ENCODE measurements at places on chromosomes 4 and X. TPM values are rescaled to one million over a fixed set of nuclear protein-coding genes. Genes with fewer than 3 reads are reported as not detected.

DNA sequence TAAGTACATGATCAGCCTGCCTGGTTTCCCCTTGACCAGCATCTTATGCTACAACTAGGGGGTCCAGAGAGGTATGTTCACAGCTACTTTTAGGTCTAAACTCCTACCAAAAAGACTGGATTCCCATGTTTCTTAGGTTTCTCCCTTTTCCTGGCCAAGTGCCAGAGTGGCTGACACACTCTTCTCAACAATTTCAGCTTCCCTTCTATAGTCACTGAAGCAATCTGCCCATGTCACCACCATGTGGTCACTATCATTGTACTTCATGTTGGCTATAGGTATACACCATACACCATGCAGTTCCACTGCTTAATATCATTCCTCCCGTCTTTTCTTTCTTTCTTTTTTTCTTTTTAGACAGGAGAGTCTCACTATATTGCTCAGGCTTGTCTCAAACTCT is 66.9 kb downstream of the KLHL13 start:
- DNase-seq = no peak

DNA sequence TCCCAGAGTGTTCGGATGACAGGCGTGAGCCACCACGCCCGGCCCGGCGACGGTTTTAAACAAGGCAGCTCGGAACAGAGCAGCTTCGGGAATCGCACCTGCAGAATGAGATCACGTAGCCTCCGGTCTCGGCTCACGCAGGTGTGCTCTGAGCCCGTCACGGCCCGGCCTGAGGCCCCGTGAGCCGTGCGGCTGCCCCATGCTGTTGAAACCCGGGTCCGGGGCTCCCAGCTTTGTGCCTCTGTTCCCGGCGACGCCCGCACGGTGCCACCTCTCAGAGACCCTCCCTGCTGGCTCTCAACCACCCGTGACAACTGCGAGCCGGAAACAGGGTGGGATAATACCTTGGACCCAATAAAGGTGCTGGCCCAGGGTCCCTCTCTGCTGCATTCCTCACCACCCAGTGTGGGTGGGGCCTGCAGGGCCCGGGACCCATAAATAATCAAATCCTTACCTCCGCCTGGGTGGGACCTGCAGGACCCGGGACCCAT is 13.4 kb upstream of the PLCXD1 start:
- DNase-seq = no peak

Gene GPM6B
- not detected for total RNA-seq

Gene FAM133A
- not detected for total RNA-seq

Gene PRR27
- total RNA-seq = not detected

DNA sequence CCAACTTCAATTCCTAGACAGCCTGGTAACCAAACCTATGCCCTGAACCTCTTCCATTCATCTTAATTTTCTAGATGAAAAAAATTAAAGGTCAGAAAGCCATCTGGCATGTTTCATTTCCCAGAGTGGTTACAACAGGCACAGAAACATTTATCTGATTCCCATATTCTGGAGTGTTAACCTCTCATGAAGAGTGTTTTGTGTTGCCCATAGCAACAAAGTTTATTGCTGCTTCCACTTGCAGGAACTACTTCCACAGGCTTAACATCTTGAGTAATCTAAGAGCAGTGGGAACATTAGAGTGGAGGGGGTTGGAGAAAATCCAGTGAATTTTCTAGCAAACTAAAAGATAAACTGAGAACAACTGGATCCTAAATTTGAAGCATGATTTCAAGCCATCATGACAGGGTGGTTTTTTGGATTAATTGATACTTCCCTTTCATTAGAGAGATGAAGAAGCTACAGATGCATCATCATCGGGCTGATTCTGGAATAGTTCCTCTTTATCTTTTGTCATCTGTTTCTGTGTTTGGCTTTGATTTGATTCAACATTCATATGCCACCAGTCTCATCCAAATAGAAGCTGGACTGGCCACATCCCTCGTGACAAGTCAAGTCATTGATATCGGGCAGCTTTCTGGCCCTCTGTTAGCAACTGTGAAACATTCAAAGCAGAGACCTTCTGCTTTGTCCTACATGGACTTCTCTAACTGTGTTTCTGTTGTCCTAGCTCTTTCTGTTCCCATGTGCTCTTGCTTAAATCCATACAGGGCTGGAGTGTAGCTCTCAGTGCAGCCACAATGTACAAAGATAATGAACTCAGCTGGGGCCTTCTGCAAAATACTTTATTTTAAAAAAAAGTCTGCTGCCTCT is 167.3 kb downstream of the MID1IP1 start:
- no peak for DNase-seq

Gene SLC10A4
- not detected for total RNA-seq

Gene ZMAT1
- 3.2 TPM for total RNA-seq

DNA sequence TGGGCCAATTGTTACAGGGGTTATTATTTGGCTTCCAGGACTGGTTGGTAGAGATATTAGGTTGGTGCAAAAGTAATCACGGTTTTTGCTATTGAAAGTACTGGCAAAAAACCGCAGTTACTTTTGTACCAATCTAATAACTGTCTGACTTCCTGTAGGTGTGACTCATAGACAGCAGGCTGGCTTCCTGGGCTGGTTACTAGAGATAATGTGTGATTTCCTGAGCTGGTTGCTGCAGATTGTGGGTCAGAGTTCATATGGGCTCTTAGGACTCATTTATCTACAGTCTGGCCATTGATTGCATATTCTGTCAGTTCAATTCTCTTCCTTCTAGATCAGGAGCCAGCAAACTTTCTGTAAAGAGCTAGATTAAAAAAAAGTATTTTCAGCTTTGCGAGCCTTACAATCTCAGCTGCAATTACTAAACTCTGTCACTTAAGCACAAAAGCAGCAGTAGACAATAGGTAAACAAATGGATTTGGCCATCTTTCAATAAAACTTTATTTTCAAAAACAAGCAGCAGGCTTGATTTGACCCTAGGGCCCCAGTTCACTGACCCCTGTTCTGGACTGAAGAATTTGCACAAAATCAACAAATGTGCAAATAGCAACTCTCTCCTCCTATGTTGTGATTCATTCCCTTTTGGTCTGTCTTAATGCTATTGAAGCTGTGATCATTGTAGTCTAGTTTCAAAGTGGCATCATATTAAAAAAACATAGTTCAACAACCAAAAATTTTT is 50.8 kb upstream of the BOD1L1 start:
- no peak for DNase-seq

Gene C1QTNF7
- total RNA-seq = not detected

DNA sequence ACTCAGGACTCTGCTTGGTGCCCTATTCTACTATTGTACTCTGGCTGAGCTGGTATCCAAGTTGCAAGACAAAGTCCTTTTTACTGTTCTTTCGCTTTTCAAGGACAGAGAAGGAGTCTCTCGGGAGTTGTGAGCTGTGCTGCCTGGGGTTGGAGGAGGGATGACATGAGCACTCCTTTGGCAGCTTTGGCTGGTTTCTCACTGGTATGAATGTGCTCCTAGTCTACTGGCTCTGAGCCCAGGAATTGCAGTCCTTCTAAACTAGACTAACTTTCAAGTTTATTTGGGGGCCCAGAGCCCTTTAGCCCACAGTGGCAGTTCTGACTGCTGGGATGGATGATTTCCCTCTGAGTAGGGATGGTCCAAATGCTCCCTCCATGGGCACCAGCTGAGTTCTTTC is 997.1 kb downstream of the RAB28 start:
- no peak for DNase-seq

- DNase-seq = no peak
Measured at GRCh38 chr4:74715706-74716435, 78.5 kb downstream of the BTC start.

DNA sequence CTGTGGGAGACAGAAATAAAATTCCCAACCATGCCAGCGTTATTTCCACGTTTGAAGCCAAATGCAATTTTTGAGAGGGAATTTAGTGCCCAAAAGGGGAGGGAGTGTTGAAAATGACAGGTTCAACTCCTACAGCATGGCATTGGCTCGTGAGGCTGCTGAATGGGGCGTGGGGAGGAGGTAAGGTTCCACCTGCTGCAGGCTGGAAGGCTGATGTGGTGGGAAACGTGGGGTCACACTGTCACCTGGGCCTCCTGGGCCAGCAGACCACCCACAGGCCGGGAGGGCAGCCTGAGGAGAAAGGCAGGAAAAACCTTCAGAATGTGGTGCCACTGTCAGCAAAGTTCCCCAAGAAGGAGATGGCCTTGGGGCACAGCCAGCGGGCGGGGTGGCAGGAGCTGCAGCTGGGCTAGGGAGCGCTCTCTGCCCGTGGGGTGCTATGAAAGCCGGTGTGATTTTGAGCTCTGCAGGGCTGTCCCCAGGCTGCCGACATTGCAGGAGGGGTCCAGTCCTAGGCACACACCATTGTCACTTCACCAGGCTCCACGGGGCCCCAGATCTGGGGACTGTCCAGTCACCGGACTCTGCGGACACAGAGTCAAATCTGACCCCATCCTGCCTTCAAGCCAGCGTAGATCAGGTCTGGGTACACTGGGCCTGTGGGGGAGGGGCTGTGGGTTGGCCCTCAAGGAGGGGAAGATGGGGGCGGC is 19.6 kb downstream of the MSANTD1 start:
- DNase-seq = no peak

All from CD8-positive, alpha-beta memory T cell (primary cell).